ENCODE measurements at places on chromosomes 16 and 17. TPM values are rescaled to one million over a fixed set of nuclear protein-coding genes. Genes with fewer than 3 reads are reported as not detected.
A peak's percentile ranks its signal among the peaks of the same experiment; 100 is the strongest.

PRR35 gene
- not detected for total RNA-seq

CTRB1 gene
- 4.8 TPM for total RNA-seq

DNA sequence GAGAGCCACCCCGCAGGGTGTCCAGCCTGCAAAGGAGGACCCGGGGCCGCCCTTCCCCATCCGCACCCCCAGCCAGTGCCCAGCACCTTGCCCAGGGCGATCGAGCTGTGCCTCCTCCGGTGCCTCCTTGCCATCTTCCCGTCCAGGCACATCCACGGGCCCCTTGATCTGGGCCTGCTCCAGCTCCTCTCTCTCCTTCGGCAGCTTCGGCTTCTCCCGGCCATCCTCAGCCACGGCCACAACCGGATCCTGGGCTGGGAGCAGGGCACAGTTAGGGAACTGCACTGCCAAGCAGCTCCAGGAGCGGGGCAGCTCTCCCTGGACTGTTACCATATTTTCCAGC lies 13.8 kb downstream of the NDUFAF8 start:
- no peak for DNase-seq

RND2 gene
- total RNA-seq = 0.45 TPM

GRCh38 chr17:77409282-77410161 lies 268.8 kb downstream of the SEC14L1 start:
- no peak for DNase-seq

DNA sequence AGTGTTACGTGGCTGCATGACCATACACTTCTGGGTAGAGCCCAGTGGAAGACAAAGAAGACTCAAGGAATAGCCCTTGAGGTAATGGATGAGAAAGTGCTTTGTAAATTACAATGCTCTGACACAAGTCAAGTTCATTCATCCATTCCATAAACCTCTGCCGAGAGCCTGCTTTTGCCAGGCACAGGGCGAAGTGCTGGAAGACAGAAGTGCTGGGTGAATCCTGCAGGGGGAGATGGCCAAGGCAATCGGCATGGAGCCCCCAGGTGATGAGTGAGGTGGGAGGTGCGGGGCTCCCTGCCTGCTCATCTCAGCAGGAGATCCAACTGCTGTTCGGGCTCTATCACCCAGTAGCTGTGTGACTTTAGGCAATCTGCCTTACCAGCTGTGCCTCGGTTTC lies 2.8 kb upstream of the SOCS3 start:
- no peak for DNase-seq

GRCh38 chr17:45748731-45749310 lies 35.3 kb upstream of the CRHR1 start:
- no peak for DNase-seq

DNA sequence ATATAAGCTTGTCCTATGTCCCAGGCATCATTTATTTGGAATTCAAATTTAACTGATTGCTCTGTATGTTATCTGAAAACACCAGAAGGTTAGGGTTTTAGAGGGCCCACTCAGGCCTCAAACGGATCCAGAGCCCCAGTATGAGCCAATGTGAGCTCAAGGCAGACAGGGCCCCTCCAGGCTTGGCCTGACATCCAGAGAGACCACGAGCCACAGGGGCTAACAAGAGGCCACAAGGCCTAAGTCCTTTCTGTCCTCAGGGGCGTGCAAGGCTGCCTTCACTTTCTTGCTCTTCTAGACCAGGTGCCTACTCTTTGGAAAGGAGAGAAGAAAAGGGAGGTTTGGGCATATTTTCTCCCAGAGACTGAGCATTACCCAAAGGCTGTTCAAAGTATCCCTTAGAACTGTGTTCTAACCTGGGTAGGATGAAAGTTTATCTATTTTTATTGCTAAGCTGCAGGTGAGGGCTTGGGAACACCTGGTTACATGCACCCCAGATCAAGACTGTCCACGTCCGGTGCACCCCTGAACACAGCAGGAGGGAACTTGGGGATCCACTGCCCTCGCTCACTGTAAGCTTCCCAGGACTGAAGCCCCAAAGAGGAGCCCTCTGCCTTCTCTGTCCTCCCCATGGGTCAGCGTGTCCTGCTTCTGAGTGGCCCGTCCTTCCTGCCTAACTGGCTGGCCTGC lies 1.5 kb upstream of the ENGASE start:
- peak; percentile 47 for DNase-seq

GRCh38 chr16:83932955-83933673 lies 19.9 kb upstream of the OSGIN1 start:
- DNase-seq = no peak

DNA sequence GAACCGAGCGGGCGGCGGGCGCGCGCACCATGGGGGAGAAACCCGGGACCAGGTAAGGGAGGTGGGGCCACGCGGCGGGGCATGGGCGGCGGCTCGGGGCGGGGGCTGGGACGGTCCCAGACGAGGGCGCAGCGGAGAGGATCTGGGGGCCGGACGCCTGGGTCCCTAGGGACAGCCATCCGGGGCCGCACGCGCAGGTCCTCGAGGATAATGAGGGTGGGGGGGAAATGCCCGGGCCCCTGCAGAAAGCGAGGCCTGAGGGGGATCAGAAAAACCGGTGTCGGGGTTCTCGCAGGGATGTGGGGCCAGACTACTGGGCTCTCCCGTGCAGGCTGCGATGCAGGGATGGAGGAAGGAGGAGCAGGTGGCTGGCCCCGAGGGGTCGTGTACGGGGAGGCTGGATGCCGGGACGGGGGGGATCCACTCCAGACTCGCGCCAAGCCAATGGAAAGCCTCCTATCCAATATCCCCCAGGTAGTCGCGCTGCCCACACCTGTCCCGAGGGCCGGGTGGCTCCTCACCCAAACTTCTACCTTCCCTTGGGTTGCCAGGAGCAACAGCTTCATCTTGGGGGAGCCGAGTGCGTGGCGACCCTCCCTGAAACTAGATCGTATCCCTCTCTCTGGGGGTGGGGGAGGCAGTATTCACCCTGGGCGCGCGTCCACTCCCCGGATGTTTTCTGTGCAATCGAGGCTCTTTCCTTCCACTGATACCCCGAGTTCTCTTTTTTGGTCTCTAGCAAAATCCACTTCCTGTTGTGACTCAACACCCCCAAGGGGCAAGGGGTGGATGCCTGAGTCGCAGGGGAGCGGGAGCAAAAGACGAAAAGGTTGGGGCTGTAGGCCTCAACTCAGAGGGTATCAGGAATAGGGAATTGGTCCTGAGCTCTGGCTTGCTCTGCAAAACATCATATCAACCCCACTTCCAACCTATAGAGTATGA lies 532 bp downstream of the ARRB2 start:
- DNase-seq = no peak

DNA sequence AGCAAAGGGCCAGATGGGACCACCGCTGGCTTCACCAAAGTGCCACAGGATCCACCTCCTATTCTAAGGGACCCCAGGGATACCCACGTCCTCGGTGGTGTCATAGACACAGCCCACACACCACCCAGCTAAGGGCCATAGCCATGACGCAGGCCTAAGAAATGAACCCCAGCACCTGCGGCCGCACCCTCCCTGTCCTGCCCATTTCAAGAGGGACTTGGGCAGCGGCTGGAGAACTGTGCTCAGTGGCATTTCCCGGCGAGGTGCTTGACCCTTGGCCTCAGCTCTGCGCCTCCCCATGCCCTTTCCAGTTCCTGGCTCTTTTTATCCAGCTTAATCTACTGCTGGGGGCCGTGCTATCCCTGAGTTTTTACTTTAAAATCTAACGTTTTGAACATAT lies 27.3 kb downstream of the ZNF778 start:
- no peak for DNase-seq

DNA sequence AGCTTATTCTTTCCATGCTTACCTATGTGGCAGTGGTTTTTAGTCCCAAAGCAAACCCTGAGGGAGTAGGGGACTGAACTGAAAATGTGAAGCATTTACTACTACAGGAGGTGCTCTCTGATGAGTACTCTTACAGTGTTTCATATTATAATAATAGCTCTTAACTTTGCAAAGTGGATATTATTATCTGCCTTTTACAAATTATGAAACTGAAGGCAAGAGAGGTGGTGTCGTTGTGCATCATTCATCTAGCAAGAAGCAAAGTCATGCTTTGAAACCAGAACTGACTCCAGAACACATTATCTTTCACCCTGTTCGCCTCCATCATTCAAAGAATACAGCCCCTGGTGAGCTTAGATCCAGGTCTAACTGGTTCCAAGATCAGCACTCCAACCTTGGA lies 8.2 kb upstream of the KCNH6 start:
- DNase-seq = no peak

KRT12 gene
- total RNA-seq = not detected

- DNase-seq = no peak
Observed at GRCh38 chr17:78924481-78925151, 571 bp downstream of the TIMP2 start.

DNA sequence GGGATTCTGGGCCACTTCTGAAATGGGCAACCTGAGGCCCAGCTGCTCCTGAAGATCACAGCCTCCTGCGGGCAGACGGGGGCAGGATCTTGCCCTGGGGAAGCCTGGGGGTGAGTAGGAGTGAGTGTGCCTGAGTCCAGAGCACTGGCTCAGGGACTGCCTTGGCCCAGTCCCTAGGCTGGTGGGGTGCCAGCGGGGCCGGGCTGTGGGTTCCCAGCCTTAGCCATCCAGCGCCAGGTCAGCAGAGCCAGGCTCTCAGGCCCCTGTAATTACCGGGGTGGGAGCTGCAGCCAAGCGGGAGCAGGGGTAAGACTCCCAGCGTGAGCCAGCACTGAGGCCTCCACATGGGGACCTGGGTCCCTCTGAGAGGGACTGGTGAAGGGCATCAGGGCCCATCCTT lies 8.2 kb downstream of the SPNS2 start:
- no peak for DNase-seq

UMOD gene
- total RNA-seq = not detected
